ENCODE measurements at places on chromosomes 12 and 14.

GRCh38 chr14:77023001-77023996, 5.2 kb downstream of the IRF2BPL start:
- no peak for DNase-seq

GRCh38 chr12:98741556-98742265, 96.6 kb downstream of the APAF1 start:
- DNase-seq: no peak

DNA sequence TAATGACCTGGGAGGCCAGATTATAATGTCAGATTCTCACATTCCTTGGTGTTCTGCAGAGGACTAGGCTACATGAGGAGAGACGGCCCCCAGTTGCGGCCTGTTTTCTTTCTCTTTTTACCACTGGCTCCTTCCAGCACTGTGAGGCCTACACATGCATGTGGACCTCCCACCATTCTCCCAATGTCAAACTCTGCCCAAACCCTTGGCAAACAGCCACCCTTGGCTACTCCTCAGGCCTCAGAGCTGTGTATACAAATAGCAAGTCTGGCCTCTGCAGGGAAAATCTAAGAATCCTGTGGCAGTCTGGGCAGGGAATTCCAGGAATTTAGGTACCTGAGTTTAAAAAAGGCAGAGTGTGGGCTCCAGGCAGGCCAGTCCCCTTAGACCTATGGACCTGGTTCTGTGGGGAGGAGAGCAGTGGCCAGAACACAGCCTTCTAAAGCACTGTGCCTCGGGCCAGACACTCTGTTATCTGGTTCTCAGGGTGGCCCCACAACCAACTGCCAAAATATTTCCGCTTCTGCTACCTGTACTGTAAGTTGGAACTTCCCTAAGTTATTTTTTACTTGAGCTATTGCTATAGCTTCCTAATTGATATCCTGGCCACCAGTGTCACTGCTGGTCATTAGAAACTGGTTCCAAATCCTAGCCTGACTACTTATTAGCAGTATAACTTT, 19.9 kb upstream of the NEDD1 start:
- DNase-seq: no peak

DNA sequence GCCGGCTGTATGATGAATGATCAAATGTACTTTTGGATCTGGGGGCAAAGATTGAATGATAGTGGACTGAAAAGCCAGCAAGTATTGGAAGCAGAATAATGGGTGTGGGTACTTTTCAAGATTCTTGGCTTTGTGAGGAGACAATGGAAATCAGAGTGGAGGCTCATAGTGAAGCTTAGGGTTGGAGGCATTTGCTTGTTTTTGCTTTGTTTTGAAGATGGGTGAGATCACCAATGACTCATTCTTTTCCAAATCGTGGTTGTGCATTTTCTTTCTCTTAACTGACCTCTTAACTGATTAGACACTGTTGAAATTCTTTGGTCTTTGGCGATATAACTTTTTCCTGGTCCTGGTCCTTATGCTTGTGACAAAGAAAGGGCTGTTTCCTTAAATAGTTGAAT, 54.4 kb downstream of the PELI2 start:
- DNase-seq: no peak

- DNase-seq: no peak
Observed at GRCh38 chr12:16611146-16611545, 5.2 kb upstream of the LMO3 start.

- DNase-seq: no peak
Observed at GRCh38 chr12:19575337-19576243, 136.3 kb downstream of the AEBP2 start.

- DNase-seq: no peak
Observed at GRCh38 chr12:67243260-67243659, 25.9 kb upstream of the CAND1 start.

- no peak for DNase-seq
Observed at GRCh38 chr14:62143245-62143644, 381.0 kb downstream of the SNAPC1 start.

DNA sequence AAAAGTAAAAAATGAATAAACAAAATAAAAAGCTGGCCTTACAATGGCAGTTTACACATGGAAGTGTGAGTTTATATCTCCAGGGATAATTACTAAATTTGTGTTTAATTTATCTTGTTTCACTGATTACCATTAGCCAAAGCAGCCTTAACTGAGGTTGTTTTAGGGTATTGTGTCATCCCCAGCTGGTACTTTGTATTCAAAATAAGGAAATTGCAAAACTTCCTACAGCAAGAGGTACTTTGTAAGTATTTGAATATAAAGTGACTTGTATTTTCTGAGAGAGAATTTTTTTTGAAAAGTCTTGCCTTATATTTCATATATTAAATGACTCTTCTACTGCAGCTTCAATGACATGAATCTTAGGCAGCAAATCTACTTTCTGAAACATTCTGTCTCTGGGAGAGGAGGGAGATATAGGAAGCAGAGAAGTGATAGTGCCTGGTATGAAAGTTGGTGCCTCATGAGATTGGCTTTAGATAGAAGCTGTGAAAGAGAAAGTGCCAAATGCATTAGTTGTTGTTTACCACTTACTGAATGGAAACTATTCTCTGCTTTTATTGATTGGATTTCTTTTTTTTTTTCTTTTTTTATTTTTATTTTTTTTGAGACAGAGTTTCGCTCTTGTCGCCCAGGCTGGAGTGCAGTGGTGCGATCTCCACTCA, 6.7 kb downstream of the FNTB start:
- no peak for DNase-seq

- DNase-seq: no peak
Observed at GRCh38 chr12:95177201-95177768, 40.0 kb downstream of the FGD6 start.

GRCh38 chr12:12986775-12987331, 13.2 kb downstream of the HEBP1 start:
- DNase-seq: no peak

DNA sequence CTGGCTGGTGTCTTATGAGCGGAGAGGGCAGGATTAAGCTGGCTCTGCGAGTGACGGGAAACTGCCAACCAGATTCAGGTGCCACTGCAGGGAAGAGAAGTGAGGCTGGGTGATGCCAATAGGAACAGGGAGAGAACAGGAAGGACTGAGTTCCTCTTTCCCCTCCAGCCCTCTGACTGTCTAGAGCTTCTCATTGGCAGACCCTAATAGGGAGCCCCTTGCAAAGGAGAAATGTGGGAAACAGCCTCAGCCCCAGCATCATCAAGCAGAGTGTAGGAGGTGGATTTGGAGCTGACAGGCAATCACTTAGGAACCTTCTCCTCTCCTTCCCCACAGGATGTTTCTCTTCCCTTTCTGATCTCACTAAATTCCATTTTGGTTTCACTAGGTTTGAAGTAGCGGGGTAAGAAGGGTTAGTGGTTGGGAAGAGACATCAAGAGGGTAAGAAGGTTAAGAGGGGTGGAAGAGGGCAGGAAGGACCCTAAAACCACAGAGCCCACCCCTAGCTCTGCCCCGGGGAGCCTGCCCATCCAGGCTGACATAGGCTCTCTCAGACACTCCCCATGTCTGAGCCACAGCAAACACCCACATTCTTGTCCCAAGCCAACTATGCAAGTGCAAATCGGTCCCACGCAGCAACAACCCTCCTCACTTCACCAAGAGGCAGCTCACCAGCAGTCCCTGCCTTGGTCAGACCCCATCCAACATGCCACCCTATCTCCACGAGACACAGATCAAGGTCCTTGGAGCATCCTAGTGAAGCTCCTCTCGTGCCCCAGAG, 111.1 kb downstream of the STAB2 start:
- DNase-seq: no peak

GRCh38 chr14:31456841-31457664, at the start of gene DTD2:
Gene DTD2, minus strand, starts transcription at chr14:31457506. Its CDS starts 113 bp downstream, at chr14:31457393.
- DNase-seq: peak; percentile 85

DNA sequence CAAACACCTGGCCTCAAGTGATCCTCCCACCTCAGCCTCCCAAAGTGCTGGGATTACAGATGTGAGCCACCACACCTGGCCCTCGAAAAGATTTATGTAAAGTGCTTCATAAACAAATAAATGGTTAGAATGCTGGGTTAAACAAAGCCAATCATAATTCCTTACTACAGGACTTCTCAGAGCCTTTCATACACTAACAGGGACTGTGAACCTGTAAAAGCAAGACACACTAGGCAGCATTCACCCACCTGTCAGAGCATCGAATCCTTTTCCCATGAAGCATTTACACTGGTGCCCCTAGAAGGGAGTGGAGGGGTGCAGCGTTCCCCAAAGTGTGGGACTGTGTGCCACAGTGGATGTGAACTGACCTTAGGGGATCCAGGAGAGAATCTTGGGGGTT, 29.5 kb downstream of the TRPV4 start:
- no peak for DNase-seq

DNA sequence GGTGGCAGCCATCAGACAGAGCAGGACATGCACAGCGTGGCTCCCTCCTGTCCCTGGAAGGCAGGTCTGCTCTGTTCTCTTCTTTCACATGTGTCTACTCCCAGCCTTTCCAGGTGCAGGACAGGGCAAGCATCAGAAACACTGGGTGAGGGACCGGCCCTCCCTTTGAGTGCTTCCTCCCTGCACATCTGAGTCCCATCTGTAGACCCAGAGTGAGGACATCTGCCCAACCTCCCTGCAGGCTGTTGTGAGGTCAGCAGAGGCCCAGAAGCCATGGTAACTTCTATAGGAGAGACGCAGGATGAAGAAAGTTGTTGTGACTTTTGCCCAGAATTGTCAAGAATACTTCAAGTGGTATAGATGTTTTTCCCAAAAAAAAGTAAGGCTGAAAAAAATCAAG, 282.7 kb downstream of the CACNA1C start:
- no peak for DNase-seq

GRCh38 chr12:91769736-91770135, 375.9 kb downstream of the BTG1 start:
- DNase-seq: no peak

DNA sequence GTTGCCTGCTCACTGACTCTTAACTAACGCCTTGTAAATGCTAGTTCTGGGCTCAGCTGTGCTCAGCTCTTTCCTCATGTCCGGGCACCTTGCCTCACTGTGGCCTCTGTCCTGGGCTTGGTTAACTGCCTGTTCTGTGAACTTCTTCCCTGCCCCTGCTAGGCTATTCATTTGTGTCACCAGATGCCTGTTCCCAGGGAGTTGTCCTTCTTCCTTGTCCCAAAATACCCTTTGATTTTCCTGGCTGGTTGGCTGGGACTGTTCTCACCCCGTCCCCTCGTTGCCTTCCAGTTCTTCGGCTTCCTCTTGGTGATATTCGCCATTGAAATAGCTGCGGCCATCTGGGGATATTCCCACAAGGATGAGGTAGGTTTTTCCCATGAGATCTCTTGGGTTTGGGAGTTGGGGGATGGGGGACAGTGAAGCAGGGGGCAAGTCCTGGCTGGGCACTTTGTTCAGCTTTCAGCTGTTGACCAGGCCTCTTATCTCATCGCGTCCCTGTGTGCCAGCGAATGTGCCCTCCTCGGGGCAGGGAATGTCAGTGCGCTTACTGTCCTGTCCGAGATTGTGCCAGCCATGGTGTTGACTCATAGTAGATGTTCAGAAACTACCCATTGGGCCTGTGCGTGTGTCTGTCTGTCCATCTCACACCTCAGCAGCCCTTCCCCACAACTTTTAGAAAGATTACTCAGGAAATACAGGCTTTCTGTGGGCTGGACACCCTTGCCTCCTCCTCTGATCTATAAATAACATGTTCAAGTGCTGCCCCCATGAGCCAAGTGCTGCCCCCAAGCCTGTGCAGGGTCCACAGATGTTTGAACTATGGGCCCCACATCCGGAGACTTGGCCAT, 33.1 kb downstream of the CD9 start:
- DNase-seq: no peak

DNA sequence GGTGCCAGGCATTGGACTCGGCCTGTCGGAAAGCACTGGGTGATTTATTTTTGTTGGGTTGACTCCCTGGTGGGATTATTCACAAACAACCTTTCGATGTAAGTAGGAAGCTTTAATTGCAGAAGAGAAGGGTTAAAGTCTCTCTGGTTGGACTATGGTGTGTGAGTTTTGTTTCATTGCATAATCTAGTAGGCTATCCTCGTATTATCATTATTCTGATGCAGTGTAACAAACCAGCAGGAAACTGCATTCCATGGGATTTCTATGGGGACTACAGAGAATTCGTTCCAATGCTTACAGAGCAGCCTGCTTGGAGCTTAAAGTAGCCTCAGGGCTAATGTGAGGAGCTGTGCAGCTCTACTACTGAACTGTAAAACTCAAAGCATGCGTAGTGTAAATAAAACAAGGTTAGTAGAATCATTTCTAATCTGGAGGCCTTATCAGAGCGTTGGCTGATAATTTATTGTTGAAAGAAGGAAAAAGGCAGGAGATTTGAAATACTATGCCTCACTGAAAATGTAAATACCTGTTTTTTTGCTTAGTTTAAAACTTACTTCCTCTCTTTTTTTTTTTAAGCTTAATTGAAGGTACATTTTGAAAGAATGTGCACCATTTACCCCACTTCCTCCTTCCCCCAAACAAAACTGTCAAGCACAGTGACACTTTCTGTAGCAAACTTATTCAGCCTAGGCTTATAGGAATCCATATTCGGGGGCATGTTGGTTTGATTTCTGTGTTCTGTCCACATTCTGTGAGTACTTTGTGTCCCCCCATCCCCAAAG, 226.7 kb downstream of the NPAS3 start:
- DNase-seq: no peak

GRCh38 chr14:41380017-41380416, 226.7 kb upstream of the LRFN5 start:
- no peak for DNase-seq

DNA sequence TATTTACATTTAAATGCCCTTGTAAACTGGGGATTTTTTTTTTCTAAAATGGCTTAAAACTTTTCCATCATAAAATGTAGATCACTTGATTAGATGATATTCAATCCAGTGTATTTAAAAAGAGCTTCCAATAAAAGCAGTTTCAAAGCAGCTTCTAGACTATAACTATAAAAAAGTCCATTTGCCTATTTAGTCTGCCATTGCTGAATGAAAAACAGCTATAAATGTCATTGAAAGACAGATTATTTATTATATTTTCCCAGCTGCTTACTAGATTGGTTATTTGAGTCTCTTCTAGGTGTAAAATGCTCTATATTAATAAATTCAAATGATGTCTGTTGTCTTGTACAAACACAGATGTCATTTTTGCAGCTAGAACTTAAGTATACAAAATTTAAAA, 414.8 kb downstream of the RMST start:
- no peak for DNase-seq

DNA sequence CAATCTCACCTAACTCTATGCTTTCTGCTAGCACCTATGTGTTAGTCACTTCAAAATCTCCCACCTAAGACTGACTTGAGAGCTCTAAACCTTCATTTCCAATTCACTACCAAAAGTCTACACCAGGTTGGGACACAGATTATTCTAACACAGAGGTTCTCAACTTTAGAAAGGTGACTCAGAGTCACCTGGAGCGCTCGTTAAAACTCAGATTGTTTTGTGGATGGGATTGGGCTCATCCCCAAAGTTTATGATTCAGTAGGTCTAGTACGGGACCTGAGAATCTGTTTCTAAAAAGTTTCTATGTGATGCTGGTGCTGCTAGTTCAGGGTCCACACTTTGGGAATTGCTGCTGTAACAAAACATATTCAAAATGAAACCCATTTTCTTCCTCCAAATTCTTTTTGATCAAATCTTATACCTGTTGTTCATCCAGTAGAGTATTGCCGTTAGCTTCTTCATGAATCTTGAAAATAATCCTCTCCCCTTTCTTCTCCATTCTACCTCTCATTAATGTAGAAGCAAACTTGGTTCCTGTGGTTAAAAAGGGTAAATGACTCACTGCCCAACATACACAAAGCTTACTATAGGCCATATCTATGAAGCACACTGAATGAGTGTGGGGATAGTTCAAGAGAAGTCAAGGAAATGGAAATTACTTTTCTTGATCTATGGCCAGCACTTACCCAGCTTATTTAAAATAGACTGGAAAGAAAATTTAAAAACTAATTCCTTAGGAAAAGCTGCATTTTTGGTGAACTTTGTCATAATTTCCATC, 206.7 kb downstream of the KIF21A start:
- DNase-seq: no peak

- DNase-seq: no peak
Observed at GRCh38 chr12:67520606-67521005, 127.9 kb upstream of the DYRK2 start.

Data from stimulated activated CD8-positive, alpha-beta memory T cell treated with anti-CD3 and anti-CD28 coated beads, Interleukin-7, amount 100 ng/mL, for 1 hour (primary cell).